Activated CD4-positive, alpha-beta T cell treated with anti-CD3 and anti-CD28 coated beads, Interleukin-2, amount 10 ng/mL, durations not matched to agents 24 days and 14 days (primary cell): ENCODE measurements at places on chromosomes 1 and 21. TPM values are rescaled to one million over a fixed set of nuclear protein-coding genes. Genes with fewer than 3 reads are reported as not detected.

FAM151A gene
- total RNA-seq, result not detected in 2 replicates

CR1L gene
- not detected in 2 replicates for total RNA-seq

OR2T35 gene
- total RNA-seq, result not detected in 2 replicates

GJA9 gene
- total RNA-seq, result not detected in 2 replicates

ICOSLG gene
- 7.6 and 8.3 TPM in 2 replicates for total RNA-seq

DESI2 gene
- total RNA-seq, result 32.3 and 33.1 TPM in 2 replicates

CD1B gene
- total RNA-seq, result not detected in 2 replicates

PLA2G2C gene
- total RNA-seq, result 0.28 and 0.40 TPM in 2 replicates

LCK gene
- total RNA-seq, result 240 and 248 TPM in 2 replicates

MIB2 gene
- 32.7 and 34.1 TPM in 2 replicates for total RNA-seq
